Dermis blood vessel endothelial cell (primary cell): ENCODE measurements at places on chromosomes 4 and X.

GRCh38 chr4:69735119-69735518 lies 25.3 kb downstream of the SULT1B1 start:
- DNase-seq: no peak

DNA sequence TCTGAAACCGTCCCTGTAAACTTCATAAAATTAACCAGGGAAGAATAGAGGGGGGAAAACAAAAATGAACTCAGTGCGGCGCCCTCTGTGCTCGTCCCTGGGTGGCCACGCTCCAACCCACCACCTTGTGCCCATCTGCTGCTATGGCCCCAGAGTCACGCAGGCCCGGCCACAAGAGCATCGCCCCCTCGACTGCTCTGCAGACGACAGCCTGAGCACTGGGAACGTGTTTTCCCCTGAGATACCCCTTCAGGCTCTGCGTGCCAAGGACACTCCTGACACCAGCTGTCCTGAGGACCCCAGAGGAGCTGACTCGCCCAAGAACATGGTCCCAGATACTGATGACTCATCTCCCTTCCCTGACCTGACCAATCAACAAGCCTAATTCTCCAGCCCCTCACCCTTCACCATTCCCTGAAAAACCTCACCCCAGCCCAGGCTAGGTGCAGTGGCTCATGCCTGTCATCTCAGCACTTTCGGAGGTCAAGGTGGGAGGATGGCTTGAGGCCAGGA lies 64.1 kb upstream of the GPR78 start:
- no peak for DNase-seq

DNA sequence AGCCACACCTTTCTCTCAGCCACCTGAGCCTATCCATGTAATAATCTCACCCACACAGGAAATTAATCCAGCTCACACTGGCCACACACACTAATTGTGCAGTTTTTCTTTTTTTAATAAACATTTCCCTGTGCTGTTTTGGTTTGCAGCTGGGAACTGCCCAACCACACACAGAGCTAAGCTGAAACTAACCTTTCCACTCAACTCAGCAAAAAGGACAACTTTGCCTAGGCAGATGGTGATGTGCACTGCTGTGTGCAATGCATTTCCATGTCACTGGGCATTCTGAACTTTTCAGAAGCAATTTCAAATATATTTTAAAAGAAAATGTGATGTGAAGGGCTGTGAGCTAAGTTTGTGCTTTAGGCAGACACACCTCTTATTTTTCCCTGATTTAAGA lies 70.0 kb upstream of the TLL1 start:
- DNase-seq: no peak

DNA sequence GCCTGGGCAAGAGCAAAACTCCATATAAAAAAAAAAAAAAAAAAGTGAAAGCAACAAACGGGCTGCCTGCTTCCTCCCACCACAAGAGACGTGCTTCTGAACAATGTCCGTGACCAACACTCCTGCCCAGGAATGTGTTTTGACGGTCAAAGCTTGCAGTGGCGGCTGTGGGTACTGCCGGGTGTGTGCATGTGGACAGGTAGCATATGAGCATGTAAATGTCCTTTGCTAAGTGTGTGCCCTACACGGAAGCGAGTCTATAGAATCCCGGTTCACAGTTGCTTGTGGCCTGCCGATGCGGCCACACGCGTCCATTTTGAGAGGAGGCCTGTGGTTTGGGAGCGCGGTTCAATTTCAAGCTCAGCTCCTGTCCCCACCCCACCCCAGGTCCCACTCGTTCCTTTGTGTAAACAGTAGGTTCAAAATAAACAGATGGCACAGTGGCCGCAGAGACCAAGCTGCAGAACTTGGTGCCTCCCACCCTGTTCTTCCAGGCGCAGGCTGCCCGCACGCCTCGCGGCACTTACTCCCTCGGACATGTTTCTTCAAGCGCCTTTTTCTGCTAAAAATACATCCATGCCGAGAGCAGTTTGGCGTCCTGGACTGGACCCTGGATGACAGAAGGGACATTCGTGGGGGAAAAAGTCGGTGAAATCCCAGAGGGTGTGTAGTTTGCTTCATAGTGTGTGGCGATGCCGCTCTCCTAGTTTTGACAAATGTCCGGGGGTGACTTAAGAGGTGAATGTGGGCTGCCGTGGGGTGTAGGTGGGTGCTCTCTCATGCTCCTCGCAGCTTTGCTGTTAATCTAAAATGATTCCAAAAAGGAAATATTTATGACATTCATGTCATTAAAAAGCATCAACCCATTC lies 11.5 kb upstream of the NKX1-1 start:
- DNase-seq: no peak

- DNase-seq: no peak
Measured at GRCh38 chrX:70477734-70478075, 33.1 kb downstream of the DLG3 start.

GRCh38 chrX:40579141-40579540 lies 1.6 kb upstream of the ATP6AP2 start:
- no peak for DNase-seq

GRCh38 chr4:6378493-6379445 lies 93.6 kb downstream of the PPP2R2C start:
- DNase-seq: no peak

DNA sequence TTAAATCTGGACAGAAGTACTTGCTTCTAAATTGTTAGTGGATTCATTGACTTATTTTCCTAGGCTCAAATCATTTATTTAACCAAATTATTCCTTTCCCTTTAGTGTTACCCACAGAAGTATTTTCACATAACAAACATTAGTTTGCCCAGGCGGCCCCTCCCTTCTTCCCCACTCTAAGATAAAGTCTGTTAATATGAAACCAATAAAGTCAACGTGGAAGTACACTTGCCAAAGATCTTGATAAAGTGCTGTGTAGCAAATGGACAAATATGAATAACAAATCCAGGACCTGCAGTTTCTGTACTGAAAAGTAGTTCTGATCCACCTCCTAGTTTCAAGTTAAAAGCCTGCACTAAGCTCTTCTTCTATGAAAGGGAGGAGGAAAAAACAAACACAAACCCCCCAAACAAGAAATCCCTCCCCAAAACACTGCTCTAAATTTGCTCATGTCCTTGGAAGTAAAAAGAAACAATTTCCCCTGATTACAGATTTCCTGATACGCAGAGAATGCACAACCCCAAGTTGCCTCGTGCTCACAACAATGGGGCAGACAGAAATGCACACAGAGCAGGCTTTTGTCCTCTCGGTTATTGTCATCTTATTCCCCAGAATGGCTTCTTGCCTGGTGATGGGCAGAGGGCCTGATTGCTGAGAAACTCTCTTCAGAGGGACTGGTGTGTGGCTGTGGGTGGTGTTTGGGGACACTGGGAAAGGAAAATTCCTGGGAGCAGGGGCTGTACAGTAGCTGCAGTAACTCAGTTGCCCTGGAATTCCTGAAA lies 23.2 kb downstream of the TMSB4X start:
- peak; percentile 34 for DNase-seq

DNA sequence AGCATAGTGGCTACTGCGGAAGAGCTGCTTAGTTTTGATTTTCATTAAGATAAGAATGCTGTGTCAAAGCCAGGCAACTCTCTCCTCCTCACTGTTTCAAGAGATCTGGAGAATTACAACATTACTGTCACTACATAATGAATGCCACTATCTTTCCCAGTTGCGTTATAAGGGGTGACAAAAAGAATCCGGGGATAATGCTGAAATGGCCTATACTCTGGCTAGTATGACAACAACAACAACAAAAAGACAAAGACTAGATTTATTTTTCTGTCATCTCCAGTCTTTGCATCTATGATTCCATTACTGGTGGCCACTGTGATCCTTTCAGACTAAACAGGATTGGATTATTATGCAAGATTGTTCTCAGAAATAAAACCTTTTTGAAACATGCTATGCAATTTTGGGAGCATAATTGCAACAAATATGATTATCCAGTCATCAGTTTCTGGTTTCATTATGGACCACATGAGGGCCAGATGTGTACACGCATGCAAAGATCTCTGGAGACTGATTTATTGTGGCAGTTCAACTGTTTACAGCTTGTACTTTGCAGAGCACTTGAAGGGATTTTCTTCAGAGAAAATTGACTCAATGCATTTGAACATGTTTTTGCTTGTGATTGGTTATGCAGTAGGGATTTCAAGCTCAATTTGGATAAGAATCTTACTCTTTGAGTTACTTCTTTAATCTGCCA lies 31.1 kb upstream of the SPANXB1 start:
- DNase-seq: no peak

DNA sequence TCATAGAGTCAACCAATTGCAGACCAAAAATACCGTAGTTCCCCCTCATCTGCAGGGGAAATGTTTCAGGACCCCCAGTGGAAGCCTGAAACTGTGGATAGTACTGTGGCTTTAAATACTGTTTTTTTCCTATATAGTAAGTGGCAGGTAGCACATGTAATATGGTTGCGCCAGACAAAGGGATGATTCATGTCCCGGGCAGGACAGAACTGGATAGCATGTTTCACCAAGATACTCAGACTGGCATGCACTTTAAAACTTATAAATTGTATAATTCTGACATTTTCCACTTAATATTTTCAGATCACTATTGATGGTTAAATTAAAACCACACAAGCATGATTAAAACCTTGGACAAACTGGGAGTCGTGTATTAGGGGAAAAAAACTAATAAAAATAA lies 276.3 kb upstream of the AGA start:
- no peak for DNase-seq

- DNase-seq: peak; percentile 13
Measured at GRCh38 chr4:38132107-38132673, 172.0 kb downstream of the PTTG2 start.

DNA sequence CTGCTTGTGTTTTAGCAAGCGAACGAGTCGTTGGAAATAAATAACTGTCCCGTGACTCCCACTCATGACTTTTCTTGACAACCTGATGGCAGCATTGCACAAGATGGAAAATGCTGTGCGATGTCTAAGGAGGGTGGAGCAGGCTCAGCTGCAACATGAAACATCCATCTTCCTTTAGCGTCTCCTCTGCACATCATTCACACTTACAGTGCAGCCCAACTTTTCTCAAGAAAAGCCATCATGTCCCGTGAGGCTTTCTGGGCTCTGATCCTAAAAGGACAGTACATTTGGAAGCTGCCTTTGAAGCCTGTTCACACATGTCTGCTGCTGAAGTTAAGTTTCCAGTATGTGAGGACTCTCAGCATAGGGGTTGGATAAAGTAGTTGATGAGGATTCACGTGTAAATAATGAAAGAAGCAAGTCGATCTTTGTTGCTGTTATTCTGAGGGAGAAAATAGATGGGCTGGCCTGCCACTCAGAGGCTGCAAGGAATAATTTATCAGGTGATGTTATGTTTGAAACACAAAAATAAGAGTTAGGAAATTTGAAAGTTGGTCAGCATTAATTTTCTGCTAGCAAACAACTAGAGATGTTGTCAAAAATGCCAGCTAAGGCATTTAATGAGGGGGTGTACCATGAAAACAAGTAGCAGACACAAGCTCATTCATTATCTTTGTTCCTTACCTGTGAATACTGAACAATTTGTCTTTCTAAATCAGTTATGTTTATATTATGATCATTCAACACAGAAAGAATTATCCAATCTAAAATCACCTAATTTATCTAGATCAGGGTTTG lies 328.7 kb upstream of the ZFP42 start:
- DNase-seq: peak; percentile 10

- DNase-seq: no peak
Measured at GRCh38 chrX:110142096-110142495, 139.2 kb downstream of the TMEM164 start.

GRCh38 chr4:57132743-57133137 lies 22.6 kb upstream of the IGFBP7 start:
- DNase-seq: no peak

GRCh38 chrX:50677789-50678188 lies 136.2 kb downstream of the SHROOM4 start:
- peak; percentile 67 for DNase-seq

- peak; percentile 44 for DNase-seq
Measured at GRCh38 chr4:138055890-138056289, 186.3 kb downstream of the SLC7A11 start.

DNA sequence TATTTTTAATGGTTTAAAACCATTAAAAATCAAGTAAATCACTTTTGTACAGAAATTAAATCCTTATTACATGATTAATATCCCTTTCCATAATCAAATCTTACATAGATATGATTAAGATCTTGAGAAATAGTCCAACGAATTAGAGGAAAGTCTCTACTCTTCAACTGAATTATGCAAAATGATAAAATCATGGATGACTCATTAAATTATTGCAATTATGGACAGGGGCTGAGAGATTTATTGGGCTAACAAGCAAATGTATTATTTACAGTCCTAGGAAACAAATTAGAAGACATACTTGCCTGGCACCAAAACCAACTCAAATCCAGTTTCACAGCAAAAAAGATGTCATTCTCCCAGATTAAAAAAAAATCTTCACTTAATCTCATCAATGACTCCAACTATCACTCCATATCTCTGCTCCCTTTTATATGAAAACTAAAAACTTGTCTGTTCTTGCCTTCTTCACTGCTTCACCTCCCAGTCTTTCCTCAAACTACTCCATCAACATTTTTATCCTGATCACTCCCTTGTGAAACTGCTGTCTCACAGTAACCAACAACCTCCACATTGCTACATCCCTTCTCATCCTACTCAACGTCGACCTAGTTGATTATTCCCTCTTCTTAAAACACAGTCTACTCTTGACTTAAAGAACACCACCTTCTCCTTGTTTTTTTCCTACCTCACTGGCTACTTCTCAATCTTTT lies 18.4 kb upstream of the DDX60 start:
- no peak for DNase-seq

DNA sequence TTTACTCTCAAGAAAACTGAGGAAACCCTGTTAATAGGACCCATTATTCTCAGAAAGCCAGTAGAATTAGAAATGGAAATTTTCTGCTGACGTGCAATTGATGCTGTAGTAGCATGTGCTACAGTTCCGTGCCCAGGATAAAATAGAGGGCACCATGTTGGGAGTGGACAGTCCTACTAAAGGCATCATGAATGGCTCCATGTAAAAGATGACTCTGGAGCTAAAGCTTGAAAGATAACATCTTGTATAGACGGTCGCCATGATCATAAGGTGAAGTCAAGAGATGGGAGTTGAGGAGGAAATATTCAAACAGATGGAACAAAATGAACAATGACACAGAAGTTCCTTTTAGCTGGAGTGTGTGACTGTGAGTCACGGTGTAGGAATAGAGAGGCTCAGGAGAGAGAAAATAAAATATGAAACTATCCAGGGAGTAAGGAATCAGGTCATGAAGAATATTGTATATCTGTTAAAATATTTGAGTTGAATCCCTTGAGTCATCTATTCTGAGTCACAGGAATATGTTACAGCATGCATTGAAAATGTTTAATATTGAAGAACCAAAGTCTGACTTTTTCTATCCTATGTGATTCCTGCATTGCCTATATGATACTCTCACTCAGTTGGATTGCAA lies 31.8 kb downstream of the ANXA10 start:
- peak; percentile 41 for DNase-seq

- DNase-seq: no peak
Measured at GRCh38 chrX:44667771-44668170, 125.1 kb upstream of the FUNDC1 start.

- no peak for DNase-seq
Measured at GRCh38 chr4:83174844-83175414, 60.4 kb upstream of the PLAC8 start.

GRCh38 chr4:83552924-83553323 lies 17.0 kb downstream of the GPAT3 start:
- DNase-seq: no peak

GRCh38 chr4:126338548-126338947 lies 1023.8 kb downstream of the FAT4 start:
- DNase-seq: no peak

- DNase-seq: peak; percentile 41
Measured at GRCh38 chr4:13543839-13544605, at the start of gene NKX3-2. Gene NKX3-2 (minus strand): TSS chr4:13544508. CDS start chr4:13544414, 94 bp downstream.
